ENCODE measurements at places on chromosomes 11 and 22.

GRCh38 chr11:108727665-108728064 is 62.8 kb downstream of the DDX10 start:
- no peak for DNase-seq

DNA sequence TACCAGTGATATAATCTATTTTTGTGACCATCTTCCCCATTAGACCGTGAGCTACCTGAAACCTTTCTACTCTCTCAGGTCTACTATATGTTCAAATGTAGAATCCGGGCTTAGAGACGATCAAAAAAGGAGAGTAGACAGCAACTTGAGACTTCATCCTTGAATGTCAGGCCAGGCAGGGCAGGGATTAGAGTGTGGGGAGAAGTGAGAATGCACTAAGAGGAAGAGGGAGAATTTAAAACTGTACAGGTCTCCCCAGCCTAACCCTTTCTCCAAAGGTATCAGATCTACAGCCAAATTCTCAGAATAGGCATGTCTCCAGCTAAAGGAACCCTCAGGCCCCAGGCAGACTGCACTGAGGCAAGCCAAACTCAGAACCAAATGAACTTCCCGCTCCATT is 935 bp downstream of the LAMTOR1 start:
- DNase-seq: no peak

DNA sequence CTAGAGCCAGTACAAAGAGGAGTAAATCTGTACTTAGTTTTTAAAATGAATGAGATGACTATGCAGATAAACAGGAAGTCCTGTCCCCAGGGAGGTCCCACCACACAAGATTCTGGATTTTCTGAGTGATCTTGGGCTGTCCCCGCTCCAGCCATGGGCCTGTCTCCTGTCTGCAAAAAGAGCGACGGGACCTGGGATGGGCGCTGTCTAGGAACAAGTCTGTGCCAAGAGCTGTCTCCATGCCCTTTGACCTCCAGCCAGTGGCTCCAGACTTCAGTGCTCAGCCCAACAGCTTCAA is 6.0 kb downstream of the CSNK1E start:
- DNase-seq: no peak

- DNase-seq: no peak
These were observed 26.1 kb upstream of the MUC5B start for GRCh38 chr11:1196516-1197391.

DNA sequence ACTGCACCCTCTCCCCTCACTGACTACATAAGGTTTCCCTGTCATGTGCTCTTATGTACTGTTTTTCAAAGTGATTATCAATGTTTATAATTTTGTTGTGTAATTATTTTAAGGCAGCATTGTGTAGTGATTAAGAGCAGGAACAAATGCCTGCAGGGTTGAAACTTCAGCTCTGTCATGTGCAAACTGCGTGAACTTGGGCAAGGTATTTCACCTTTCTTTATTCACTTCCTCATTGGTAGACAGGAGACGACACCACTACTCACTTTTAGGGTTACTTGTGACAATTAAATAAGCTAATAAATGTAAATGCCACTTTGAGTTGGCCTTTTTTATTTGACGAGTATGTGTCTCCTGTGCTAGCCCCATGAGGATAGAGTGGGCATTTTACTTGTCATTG is 86.5 kb upstream of the E2F8 start:
- DNase-seq: no peak

- DNase-seq: no peak
These were observed 3.4 kb downstream of the CCND1 start for GRCh38 chr11:69644071-69644961.

GRCh38 chr11:124863137-124863825 is 2.0 kb upstream of the ROBO3 start:
- DNase-seq: no peak

GRCh38 chr11:94183886-94184264 is 55.2 kb downstream of the PANX1 start:
- DNase-seq: no peak

GRCh38 chr11:105582497-105582896 is 27.4 kb upstream of the GRIA4 start:
- no peak for DNase-seq

GRCh38 chr11:73152086-73152853 is 10.2 kb upstream of the FCHSD2 start:
- no peak for DNase-seq

GRCh38 chr22:19455585-19456370 is 8.3 kb upstream of the C22orf39 start:
- DNase-seq: no peak

DNA sequence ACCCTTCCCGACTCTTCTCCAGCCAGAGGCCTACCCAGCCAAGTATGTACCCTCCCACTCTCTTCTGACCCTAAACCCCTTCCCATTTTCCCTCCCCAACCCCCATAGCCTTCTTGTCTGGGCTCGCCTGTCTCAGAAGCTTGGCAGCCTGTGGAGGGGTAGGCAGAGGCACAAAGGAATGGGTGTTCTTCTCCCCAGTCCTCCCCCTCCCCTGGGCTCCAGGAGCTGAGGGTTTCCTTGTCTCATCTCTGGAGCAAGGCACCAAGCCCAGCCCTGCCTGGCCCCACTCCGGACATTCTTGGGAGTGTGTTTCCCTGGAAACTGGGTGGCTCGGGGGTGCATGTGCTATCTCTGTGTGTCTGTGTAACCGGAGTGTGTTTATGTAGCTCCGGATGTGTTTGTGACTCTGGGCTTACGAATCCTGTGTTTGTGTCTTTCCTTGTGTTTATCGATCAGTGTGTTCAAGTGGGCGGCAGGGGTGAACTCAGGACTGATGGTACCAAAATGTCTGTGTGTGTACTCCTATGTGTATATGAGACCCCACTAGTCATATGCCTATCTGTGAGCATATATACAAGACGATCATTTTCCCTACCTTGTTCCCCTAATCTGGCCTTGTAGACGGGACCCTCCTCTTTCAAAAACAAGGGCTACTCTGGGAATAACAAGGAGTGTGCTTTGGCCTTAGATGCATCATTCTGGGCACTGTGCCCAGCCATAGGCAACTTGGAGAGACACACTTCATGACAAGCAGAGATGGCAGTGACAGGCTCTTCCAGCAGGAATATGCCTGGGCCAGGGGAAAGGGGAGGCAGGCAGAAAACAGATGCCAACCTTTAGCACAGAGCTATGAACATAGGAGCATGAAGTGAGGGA is 10.9 kb downstream of the PHLDB1 start:
- no peak for DNase-seq

DNA sequence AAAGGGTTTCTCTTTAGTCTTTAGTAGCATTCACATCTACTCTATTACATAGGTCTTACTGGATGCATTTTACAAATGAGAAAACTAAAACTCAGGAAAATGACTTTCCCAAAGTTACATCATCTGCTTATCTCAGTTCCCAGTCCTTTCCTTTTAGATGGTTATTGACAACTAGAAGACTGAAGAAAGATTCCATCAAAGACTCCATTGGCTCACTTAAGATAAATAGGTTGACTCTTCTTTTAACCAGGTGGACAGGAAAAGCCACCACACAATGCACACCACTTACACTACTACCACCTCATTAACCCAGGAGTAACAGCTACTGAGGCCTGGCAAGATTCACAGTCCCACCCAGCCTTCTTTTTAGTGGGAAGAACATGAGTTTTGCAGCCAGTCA is 123.6 kb downstream of the TRIM44 start:
- DNase-seq: no peak

DNA sequence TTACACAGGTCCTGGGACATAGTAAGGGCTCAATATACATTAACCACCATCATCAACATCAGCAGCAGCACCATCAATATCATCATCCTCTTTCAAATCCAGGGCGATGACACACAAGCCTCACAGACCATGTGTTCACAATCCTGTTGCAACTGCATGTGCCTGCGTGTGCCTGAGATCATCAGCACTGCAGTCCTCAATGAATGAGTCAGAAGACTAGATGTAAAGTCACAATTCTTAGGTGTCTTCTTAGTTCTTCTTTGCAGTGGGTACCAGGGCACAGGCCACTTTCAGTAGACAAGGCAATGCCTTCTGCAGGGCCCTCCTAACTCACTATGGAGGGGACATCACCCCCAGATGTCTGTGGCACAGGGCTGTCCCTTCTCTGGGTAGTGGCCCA is 111.1 kb downstream of the MYO18B start:
- no peak for DNase-seq
